ENCODE measurements at places on chromosomes 5 and 9.

DNA sequence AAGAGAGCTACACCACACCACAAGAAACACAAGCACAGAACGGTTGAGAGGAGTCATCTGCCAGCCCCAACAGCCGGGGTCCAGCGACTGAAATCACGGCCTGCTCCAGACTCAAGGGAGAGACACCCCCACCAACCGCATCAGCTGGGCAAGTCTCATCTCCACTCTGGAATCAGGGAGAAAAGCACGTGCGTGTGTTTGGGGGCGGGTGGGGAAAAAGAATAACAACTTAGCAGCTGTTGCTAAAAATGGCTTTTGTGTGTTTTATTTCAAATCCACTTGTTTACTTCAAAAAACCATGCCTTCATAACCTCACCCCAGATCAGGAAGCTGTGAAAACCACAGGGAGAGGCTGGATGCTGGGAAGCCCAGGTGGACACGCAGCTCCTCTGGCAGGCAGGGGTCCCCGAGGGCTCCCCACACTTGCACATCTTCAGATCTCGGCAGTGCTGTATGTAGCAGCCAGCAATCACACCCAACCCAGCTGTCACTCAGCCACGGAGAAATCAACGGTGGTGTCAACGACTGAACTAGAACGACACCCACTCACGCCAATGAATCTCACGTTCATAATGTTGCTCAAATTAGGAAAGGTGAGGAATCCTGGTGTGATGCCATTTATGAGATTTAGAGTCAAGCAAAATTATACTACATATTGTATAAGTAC is 19.0 kb downstream of the PNPLA7 start:
- no peak for DNase-seq

- DNase-seq, result no peak
Observed at GRCh38 chr5:91359962-91360609, 23.0 kb downstream of the ARRDC3 start.

GRCh38 chr9:110912419-110913291 is 125.6 kb downstream of the LPAR1 start:
- no peak for DNase-seq

- DNase-seq, result no peak
Observed at GRCh38 chr9:131306397-131307004, 17.0 kb downstream of the PLPP7 start.

DNA sequence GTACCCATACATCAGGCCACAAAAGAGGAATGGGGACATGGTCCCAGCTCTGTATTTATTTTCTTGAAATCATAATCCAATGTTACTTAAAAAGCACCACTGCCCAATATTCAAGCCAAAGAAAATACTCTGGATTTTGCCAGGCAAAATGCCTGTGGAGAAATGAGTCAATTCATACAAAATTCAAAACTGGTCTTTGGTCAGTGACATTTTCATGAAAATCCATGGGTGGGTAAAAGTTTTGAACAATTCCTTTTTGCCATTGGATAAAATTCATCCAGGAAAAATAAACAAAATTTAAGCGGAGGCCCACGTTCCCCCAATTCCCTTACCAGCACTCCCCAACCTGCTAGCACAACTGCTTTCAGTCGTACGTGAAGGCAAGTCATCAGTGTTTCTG is 186.2 kb downstream of the GLIS3 start:
- no peak for DNase-seq

DNA sequence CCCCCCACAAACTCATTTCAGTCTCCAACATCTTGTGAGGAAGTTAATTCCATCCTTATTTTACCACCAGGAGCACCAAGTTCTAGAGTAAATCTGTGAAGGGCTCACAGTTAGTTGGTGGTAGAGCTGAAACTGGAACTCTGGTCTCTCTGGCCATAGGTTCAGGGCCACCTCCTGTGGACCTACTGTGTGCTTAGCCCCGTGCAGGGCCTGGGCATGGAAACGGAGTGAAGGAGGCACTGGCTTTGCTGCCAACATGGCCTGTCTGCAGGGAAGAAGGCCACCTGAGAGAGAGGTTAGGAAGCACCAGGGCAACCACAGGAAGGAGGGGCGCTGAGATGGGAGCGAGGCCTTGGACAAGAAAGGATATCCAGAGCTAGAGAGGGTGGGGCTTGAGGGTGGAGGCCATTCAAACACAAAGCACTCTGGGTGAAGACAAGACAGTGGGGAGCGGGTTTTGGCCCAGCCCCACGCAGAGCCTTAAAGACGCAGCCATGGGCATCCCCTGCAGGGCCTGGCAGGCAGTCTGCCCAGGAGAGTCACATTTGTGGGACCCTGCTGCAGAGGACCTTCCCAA is 16.0 kb upstream of the DAB2IP start:
- no peak for DNase-seq

Data from activated naive CD4-positive, alpha-beta T cell (primary cell).